H1 (cell line): ENCODE measurements at places on chromosomes 5 and 9. TPM values are rescaled to one million over a fixed set of nuclear protein-coding genes. Genes with fewer than 3 reads are reported as not detected.

The TEX48 gene
- total RNA-seq = not detected in 2 replicates

The TCF7 gene
- 6.8 and 8.5 TPM in 2 replicates for total RNA-seq

The PCDHGB4 gene
- total RNA-seq = 7.8 and 9.1 TPM in 2 replicates

The CNTNAP3 gene
- 5.1 and 9.0 TPM in 2 replicates for total RNA-seq

The RNF145 gene
- 70.9 and 72.5 TPM in 2 replicates for total RNA-seq

The NUTM2G gene
- 0.25 TPM in 1 of 2 replicates, not detected in the other for total RNA-seq

The MIER3 gene
- total RNA-seq = 32.9 and 33.3 TPM in 2 replicates

The FSTL4 gene
- total RNA-seq = 4.1 and 6.1 TPM in 2 replicates

The PCDHGA8 gene
- total RNA-seq = 1.4 and 1.7 TPM in 2 replicates

The LAMC3 gene
- 12.3 and 13.2 TPM in 2 replicates for total RNA-seq

The IFT74 gene
- 17.2 and 17.8 TPM in 2 replicates for total RNA-seq

The PDCD1LG2 gene
- not detected in 2 replicates for total RNA-seq

The CDHR2 gene
- 0.43 and 0.69 TPM in 2 replicates for total RNA-seq

The GADD45G gene
- 7.0 and 9.2 TPM in 2 replicates for total RNA-seq

The TNFSF15 gene
- 0.11 and 0.17 TPM in 2 replicates for total RNA-seq

The IFNA2 gene
- not detected in 2 replicates for total RNA-seq

The CETN3 gene
- 38.4 and 43.8 TPM in 2 replicates for total RNA-seq

The SNCB gene
- 5.9 and 6.9 TPM in 2 replicates for total RNA-seq

The GABRB2 gene
- 0.88 and 1.9 TPM in 2 replicates for total RNA-seq

The CDC37L1 gene
- 22.4 and 23.8 TPM in 2 replicates for total RNA-seq

The GABRA6 gene
- not detected in 2 replicates for total RNA-seq

The TAF11L10 gene
- total RNA-seq = not detected in 2 replicates

The PDLIM4 gene
- total RNA-seq = 8.3 and 10.7 TPM in 2 replicates
